ENCODE measurements at places on chromosomes 2 and 18.

DNA sequence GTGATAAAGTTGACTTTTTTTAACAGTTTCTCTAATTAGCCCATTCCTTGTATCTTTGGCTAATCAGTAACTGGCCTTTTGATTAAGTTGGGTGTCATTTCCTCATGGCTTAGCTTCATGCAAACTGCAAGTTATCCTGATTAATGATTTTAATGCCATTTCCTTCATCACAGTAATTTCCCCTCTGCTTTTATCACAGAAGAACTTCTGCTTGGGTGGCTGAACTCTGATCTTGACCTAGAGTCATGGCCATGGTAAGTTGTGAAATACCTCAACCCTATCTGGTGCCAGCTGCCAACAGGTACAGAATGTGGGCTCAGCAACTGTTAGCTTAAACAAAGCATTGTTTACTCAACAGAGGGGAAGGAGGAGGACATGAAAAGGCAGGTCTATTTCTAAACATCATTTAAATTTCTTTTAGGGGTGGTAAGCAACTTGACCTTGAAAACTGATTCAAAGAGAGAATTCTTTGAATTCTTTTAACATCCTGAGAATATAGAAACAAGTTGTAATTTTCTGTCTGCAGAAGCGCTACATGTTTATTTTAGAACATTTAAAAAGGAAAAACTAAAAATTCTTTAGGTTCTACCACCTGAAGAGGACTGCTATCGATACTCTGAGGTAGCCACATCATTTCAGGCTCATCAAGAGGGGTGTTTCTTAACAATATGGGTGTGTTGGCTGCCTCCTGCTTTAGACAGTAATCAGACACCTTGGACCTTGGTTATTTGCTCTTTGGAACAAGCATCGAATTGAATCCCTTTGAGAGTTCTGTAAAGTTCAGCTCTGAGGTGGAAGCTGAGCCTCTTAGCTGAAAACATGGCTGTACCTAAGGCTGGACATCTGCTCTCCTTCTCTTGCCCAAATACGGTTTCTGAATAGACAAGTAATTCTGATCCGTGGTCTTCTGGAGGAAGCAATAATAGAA is 39.7 kb downstream of the ANXA4 start:
- DNase-seq = no peak

- no peak for DNase-seq
Measured at GRCh38 chr2:129726216-129726615, 253.2 kb upstream of the RAB6C start.

DNA sequence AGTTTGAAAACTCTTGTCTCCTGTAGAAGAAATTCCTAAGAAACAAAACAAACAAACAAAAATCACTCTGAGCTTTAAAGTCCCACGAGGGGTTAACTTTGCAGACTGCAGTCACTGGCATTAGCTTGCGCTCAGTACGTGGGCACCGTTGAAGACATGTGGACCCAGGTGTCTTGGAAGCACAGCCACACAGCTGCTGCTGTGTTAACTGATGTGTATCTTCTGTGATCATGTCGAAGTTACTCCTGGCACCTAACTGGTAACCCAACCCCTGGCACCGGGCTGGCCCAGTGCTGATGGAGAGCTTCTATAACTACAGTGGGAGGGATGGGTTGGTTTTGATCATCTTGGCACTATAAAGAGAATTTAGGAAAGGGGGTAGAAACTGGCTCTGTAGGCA is 51.6 kb upstream of the FHL2 start:
- DNase-seq = no peak

- no peak for DNase-seq
Measured at GRCh38 chr2:237561221-237561620, 5.2 kb upstream of the PRLH start.

- peak; percentile 10 for DNase-seq
Measured at GRCh38 chr18:21741562-21742314, 1.1 kb downstream of the MIB1 start.

DNA sequence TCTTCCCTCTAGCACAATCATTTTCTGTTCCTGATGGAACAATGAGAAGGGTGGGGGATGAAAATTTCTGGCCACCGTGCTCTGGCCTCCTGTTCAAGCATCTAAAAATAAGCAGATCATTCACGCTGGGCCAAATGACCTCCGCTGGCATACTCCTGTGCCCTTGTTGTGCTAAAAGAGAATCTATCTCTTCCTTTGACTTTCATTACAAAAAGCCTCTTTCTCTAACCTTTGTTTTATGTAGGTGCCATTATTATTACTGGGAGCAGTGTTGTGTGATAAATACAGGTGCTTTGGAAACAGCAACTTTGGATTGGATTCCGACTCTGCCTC is 44.6 kb upstream of the B3GNT2 start:
- no peak for DNase-seq

GRCh38 chr2:84481702-84482101 is 22.6 kb upstream of the SUCLG1 start:
- no peak for DNase-seq

DNA sequence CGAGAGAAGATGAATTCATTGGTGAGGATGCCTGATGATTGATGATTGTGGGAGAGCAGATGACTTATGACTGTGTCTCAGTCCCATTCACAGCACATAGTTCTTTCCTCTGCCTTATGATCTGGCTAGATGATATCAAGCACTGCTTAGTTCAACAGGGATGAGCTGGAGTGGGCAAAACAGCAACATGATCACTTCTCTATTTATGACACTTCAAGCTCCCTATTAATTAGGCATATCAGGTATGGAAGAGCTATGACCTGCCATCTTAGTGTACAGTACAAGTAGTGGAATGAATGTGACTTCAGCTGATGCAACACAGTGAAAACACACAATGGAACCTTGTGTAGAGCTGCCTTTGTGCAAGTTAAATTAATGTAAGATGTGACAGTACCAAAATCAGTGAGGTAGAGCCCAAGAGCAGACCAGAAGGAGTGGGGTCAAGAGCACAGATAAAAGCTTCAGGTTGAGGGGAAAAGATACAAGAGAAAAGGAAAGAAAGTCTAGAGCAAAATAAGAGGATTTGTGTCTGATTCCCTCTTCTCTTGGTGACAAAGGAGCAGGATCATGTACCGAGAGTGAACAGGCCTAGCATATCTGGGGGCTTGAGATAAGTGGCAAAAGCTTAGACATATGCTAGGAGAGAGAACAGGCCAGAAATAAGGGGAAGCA is 93.0 kb upstream of the MYO3B start:
- no peak for DNase-seq

- DNase-seq = no peak
Measured at GRCh38 chr2:215973954-215974699, 39.2 kb downstream of the MREG start.

Data from activated CD8-positive, alpha-beta memory T cell treated with anti-CD3 and anti-CD28 coated beads for 1 hour (primary cell).